ENCODE measurements at places on chromosomes 5 and 9.

GRCh38 chr5:117657541-117657940 is 1082.9 kb upstream of the SEMA6A start:
- no peak for DNase-seq

GRCh38 chr9:109923806-109924205 is 143.8 kb downstream of the PALM2AKAP2 start:
- DNase-seq: no peak

GRCh38 chr5:26482810-26483375 is 555.5 kb downstream of the CDH9 start:
- DNase-seq: no peak

DNA sequence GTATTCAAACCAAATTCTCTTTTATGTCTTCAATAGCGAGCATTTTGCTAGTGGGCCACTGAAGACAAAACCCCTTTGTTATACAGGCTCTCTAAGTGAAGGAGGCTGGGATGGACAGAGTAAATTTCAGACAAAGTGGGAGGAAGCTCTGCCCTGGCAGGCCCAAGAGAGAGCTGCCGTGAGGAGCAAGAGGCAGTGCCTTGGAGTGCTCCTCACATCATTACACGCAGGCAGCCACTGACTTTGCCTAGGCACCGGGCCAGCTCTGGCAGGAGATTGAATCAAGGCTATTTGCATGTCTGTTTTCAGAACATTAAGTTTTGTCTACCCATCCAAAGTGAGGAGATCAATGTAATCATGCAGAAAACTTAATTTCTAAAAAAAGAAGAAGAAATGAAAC is 167.7 kb downstream of the CCDC192 start:
- DNase-seq: no peak

DNA sequence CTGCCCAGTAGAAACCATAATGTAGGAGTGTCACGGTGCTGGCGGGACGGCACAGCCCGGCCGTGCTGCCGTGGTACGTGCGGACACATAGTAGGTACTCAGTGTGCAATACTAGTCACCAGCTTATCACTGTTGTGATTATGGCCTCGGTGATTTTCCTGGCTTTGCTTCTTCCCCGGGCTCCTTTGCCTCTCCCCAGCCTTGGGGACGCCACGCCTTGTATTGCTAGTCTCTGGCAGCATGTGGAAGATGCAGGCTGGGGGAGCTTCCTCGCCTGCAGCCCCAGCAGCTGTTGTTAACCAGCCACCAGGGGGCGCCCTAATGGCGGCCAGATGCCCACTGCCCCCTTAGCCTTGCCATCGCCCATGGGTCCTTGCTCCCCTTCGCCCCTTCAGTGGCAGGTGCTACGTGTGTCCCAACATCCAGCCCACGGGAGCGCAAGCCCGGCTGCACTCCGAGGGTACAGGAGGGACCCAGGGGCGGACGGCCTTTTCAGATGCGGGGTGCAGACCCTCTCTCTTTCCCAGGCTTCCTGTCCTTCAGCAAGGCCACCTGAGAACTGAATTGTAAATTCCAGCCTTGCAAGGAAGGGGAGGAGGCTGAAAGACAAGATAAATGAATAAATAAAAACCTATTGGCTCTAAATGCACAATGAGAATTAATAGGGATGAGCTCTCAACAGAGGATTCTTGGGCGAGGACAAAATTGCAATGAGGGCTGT is 8.0 kb downstream of the NTNG2 start:
- peak; percentile 31 for DNase-seq

- no peak for DNase-seq
Measured at GRCh38 chr5:56831773-56832172, 16.4 kb downstream of the MAP3K1 start.

- DNase-seq: no peak
Measured at GRCh38 chr9:121399883-121400607, 30.0 kb upstream of the STOM start.

DNA sequence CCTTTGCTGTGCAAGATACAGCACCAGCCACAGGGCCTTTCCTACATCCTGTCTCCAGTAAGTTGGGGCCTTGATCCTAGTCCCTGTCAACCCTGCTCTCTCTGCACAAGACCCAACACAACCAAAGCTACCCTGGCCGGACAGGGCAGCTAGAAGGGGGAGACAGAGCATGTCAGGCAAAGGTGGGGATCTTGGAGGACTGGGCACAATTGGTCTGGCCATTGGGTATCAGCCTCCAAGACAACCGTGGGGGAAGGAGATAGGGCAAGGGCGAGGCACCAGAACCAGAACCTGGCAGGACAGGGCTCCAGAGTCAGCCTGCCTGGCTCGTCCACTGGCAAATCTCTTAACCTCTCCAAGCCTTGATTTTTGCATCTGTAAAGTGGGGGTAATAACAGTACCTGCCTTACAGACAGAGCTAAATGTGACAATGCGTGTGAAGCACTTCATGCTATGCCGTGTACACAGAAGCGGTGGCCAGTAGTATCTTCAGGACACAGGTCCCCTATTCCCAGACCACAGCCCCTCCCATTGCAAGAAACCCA is 51.6 kb upstream of the CDKN2AIPNL start:
- no peak for DNase-seq

DNA sequence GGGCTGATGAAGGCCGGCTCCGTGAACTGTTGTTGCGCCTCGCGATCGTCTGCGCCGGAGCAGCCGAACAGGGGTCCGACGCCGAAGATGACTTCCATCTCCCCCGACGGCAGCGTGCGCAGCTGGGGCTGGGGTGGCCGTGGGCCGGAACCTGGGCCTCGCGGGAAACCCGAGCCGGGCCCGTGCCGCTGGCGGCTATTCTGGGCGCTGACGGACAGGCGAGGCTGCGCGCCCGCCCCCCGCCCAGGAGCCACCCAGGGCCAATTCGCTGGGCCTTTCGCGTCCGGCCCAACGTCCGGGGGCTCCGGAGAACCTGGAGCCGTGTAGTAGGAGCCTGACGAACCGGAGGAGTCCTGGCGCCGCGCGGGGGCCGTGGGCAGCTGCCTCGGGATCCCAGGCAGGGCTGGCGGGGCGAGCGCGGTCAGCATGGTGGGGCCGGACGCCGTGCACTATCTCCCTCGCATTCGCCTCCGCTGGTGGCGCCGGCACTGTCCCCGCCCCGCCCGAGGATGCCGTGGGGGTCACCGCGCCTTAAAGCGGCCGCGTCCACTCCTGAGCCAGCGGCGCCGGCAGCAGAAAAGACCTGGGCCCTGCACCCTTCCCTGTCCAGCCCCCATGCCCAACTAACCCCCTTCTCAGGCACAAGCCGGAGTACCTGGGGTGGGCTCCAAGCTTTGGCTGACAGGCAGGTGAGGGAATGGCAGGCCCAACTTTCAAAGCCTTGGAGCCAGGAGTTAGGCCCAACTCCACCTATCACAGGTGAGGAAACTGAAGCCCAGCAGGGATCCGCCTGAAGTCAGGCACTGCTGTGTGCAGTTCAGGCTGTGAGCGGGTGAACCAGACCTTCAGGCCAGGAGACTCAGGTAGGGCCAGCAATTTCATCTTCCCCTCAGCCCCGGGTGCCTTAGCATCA is at the start of gene PROB1:
PROB1 (minus strand) TSS at position 451 of the 913 bp plus-strand sequence; CDS start at position 428, 23 bp downstream.
- DNase-seq: no peak

- DNase-seq: no peak
Measured at GRCh38 chr5:9467199-9468059, 78.4 kb downstream of the SEMA5A start.

DNA sequence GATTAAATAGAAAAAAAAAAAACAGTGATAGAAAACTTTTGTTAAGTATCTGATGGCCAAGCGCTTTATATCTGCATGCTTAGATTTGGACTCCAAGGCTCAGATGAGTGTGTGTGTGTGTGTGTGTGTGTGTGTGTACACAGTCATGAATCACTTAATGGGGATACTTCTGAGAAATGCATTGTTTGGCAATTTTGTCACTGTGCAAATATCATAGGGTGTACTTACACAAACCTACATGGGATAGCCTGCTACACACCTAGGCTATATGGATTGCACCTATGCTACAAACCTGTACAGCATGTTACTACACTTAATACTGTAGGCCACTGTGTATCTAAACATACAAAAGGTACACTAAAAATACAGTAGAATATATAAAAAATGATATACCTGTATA is 635.6 kb upstream of the NUDT12 start:
- no peak for DNase-seq

- DNase-seq: no peak
Measured at GRCh38 chr5:155087036-155087435, 73.5 kb downstream of the KIF4B start.

GRCh38 chr9:129988607-129989361 is 54.2 kb downstream of the FNBP1 start:
- no peak for DNase-seq

- no peak for DNase-seq
Measured at GRCh38 chr5:176944268-176944667, 45.1 kb upstream of the HK3 start.

DNA sequence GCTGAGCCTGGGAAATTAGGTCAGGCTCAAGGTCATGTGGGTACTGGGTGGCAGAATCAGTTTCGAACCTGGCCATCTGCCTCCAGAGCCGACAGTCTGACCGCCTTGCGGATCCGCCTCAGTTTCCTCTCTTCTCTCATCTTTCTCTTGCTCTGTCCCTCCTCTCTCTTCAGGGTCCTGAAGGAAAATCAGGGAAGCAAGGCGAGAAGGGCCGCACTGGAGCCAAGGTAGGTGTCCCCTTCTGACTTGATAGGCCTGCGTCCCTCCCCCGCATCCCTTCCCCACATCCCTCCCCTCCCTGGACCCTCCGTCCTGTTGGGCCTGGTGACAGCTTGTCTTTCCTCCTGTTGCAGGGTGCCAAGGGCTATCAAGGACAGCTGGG is 40.8 kb upstream of the ORM1 start:
- no peak for DNase-seq

DNA sequence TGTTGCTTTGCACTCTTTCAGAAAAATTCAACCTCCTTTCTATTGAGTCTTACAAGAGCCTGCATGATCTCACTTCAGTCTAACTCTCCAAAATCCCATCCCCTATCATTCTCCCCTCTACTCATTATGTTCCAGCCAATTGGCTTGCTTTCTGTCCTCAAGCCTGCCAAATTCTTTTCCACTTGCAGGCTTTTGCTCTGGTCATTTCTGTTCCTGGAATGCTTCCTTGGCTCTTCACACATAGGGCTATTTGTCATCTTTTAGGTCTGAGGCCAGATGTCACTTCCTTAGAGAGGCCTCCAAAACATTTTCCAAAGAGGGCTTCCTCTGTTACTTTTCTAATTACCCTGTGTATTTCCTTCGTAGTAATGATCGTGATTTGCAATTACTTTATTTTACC is 11.8 kb upstream of the CHD1 start:
- no peak for DNase-seq

- DNase-seq: peak; percentile 65
Measured at GRCh38 chr5:41924872-41925554, at the start of gene FBXO4. Gene FBXO4 (plus strand): TSS chr5:41925281. CDS start chr5:41925310, 29 bp downstream.

- no peak for DNase-seq
Measured at GRCh38 chr9:38334234-38334633, 58.3 kb upstream of the ALDH1B1 start.

DNA sequence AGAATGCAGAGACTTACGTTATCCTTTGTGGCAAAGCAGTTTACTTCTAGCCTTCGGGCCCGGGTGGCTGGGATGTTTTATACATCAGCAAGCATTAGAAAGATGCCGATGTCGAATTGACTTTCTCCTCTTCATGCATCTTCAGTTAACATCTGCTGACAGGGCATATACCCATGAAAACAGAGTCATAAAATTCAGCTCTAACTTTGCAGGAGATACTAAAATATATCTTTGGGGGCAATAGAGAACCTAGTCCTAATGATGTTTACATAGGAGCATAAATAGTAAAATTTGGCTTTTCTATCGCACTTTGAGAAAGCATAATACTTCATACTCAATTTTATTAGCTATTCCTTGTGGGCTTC is 247.9 kb downstream of the PRELID2 start:
- DNase-seq: no peak

DNA sequence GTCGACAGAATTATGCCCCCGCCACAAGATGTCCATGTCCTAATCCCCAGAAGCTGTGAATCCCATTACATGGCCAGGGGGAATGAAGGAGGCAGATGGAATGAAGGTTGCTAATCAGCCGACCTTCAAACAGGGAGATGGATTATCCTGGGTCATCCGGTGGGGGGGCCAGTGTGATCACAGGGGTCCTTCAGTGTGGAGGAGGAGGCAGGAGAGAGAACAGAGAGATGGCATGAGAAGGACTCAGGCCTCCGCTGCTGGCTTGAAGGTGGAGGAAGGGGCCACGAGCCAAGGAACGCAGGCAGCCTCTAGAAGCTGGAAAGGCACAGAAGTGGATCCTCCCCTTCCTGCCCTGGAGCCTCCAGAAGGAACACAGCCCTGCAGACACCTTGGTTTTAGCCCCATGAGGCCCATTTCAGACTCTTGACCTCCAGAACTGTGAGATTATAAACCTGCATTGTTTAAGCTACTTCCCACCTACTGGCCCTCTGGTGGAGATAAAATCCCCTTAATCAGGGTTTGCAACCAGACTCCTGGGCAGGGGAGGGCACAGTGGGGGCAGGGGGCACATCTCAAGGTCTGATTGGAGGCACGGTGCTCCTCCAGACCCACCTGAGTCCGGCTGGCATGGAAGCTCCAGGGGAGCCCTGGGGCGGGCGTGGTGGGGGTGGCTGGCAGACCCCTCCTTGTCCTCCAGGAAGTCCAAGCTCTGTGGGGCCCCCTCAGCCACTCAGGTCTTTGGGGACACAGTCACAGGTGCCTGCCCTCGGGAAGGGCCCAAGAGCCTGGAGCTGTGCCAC is 13.8 kb downstream of the PTGES2 start:
- DNase-seq: no peak

DNA sequence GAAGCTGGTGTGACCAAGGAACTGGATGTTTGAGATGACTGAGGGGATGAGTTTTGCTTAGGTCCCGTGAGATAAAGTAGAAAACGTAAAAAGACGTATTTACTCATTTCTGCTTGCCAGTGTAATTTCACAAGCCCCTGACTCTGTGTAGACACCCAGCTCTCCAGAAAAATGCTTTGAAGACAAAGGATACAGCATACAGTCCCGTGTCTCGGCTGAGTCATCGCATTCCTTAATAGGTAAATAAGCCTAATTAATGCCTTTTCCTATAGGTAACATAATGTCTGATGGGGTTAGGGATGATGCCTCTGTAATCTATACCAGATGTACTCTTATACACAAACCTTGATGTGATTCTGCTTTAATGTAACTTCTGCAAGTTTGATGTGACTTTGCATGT is 20.2 kb downstream of the S100Z start:
- no peak for DNase-seq

- no peak for DNase-seq
Measured at GRCh38 chr9:96121136-96121535, 180.8 kb downstream of the HSD17B3 start.

DNA sequence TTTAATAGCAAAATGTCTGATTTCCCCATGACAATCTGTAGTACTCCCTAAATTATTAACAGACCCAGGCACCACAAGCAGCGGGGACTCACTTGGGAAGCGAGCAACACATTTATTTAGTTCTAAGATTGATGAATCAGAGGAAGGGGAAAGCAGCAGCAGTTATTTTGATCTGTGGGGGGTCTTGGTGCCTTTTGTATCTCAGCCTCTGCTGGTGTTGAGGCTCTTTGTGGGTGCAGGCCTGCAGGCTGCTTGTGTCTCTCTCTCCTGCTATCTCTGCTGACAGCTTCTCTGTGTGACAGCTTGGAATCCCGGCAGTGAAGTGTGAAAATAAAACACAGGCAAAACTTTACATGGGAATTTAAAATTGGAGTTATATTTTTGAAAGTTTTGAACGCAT is 878.2 kb upstream of the DMAC1 start:
- DNase-seq: no peak

All from stimulated activated CD8-positive, alpha-beta memory T cell treated with anti-CD3 and anti-CD28 coated beads, Interleukin-4, amount 100 ng/mL, for 1 hour (primary cell).